ENCODE measurements at places on chromosomes 12 and 14.

DNA sequence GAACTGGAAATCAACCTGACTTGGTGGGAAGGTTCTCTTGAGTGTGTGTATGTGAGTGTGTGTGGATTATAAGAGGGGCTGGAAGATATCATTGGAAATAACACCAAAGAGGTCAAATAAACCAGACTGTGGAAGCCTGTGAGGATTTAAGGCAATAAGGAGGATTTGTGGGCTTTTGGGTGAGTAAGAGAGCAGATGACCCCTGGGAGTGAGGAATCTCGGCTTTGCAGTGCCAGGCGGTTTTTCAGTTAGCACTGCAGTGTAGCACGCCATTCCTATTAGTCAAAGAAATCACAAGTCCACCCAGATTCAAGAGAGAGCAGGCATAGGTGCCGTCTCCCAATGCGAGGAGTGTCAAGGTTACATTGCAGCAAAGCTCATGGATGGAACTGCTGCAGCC, 63.3 kb downstream of the CALM1 start:
- no peak for DNase-seq

DNA sequence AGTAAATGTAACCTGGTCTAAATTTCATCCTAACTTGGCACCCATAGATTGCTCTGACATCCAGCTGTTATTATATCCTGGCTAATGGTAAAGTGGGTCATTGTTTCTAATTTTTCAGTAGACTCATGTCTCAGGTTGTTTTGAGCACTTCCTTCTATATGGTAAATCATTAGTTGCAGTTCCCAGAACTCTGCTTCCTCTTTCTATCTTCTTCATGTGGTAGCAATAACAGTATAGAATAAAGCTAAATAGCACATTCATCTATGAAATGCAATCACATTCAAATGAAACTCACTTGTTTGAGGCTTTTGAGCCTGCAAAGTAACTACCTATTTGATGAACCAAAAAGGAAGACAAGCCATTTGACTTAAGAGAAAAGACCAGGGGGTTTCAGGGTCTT, 65.1 kb upstream of the GZMB start:
- no peak for DNase-seq

DNA sequence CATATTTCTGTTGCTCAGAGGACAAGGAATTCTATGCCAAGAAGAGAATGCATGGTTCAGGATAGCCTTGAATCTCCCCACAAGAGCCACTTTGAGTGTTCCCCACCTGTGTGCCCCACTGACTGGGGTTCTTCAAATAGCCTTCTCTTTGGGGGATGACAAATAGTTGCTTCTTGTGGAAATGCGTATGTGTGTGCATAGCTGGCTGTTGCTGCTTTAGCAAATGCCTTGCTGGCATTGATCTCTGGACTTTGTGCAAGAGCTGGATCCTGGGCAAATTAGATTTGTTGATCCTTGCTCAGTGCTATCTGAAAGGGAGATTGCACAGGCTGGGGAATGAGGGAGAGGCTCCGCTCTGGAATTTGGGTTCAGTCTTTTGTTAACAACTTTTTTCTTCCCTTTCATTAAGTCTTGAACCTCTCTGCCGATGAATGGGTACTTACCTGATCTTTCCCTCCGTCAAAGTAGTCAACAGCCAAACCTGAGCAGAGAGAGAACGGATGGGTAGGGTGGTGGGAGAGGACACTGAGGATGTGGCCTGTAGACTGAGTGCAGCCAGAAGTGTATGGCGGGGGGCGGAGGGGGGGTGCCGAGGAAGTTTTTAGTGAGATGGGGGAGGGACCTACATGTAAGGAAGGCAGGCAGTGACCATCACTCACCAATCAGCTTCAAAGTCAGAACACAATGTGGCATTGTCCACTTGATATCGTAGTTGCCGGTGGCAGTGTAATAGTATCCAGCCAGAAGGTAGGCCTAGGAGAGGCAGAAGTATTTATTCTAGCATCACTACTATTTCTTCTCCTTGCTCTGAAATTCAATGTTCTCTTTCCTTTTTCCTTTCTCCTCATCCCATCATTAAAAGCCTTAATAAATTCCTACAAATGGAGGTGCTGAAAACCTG, 10.7 kb downstream of the EMG1 start:
- no peak for DNase-seq

DNA sequence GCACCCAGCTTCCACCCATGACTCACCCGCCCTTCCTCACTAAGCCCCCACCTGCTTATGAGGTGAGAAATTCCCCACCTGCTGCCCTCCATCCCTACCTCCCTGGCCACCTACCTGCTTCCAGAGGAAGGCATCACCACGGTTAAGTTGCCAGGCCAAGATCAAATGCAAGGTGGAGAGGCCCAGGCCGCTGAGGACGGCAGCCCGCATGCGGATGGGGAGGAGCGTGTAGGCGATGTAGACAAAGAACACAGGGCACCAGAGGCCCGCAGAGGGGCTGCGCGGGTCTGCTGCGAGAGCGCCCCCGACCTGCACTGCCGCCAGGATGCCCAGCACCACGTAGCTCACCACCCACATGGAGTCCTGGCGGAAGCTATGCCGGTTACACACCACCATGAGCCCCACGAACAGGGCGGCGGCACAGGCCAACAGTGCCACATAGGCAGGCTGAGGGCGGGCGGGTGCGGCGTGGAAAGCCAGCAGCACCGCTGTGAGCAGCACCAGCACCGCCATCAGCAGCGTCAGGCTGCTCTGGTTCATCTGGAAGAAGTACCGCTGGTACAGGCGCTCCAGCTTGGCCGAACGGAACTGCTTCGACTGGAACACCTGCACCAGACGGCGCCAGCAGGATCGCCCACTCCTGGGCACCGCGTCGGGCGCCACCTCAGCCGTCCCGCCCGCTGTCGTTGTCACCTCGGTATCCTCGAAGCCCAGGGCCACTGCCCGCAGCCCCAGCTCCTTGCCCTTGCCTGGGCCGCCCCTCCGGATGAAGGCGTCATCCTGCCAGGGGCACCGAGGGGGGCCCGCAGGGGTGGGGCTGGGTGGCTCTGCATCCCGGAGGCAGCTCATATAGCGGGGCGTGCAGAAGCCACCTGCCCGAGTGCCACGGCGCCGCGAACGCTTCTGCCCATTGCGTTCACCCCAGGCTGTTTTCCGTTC, 6.2 kb downstream of the ADCY6 start:
- DNase-seq, result no peak

GRCh38 chr12:47282206-47282605, 202.4 kb upstream of the AMIGO2 start:
- DNase-seq, result no peak

Data from thoracic aorta (tissue), 2 donors.